ENCODE measurements at places on chromosomes 11 and 22. TPM values are rescaled to one million over a fixed set of nuclear protein-coding genes. Genes with fewer than 3 reads are reported as not detected.

KCNC1 gene
- 0.37 TPM for total RNA-seq

LRRC10B gene
- 4.6 TPM for total RNA-seq

ZDHHC8 gene
- total RNA-seq = 5.1 TPM

YIF1A gene
- total RNA-seq = 106 TPM
